ENCODE measurements at places on chromosomes 12 and 14.
A peak's percentile ranks its signal among the peaks of the same experiment; 100 is the strongest.

- no peak for DNase-seq
Observed at GRCh38 chr12:53989227-53990113, 4.5 kb downstream of the HOXC10 start.

GRCh38 chr12:52870361-52871290 lies 21.8 kb upstream of the KRT78 start:
- DNase-seq = peak; percentile 86

DNA sequence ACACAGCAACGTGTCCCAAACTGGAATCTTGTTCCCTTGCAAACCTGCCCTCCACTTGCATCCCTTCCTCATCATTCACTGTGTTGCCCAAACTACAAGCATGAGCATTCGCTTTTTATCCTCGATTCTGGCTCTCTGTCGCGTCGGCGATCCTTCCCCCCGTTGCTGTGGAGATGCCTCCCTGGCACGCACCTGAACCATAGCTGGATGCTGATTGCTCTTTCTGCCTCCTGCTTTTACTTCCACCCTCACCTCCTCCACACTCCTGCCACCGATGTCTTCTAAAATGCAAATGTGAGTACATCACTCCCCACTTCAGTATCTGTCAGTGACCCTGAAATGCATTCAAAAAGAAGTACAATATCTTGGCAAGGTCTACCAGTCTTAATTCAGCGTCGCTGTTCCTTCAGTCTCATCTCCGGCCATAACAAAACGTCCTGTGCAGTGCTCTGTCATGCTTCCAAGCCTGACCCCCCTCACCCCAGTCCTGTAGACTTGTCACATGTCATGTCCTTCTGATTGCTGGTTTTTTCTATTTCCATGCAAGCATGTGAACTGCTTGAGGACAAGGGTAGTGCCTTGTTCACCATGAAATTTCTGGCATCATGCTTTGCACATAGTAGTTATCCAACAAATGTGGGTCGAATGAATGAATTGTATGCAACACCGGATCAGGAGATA lies 2.5 kb upstream of the PPP2R5C start:
- DNase-seq = no peak

DNA sequence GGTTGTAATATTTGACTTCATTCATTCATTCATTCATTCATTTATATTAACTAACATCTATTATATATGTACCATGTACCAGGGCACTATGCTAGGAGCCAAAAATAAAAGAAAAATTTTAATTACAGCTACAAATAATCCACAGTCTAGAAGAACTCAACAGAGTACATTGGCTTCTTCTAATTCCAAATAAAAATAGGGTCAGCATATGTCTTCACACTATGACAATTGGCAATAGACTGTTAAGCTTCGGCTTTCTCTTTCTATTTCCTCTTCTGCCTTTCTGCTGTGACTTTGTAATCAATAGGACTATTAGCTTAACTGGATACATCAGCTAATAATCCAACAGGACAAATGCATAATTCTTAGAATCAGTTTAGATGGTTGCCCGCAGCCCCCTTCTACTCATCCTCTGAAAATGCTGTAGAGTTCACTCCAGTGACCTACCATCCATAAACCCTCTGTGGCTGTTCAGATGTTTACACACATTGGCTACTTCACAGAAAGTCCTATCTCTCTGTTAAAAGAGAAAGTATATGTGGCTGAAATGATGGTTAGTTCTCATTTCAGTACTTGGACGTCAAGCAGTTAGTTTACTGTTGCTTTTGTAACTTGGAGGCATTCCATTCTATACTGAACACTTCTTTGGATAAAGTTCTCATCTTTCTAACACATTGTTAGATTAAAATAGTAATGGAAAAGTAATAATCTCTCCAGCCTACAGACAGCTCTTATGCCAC lies 445.5 kb upstream of the GARIN6 start:
- DNase-seq = no peak

- DNase-seq = no peak
Observed at GRCh38 chr12:40149673-40150260, 43.9 kb upstream of the SLC2A13 start.

Measured in ureter (tissue), 1 donor.